NCI-H1417 treated with DMSO at 0.1 percent for 48 hours (cell line): ENCODE measurements at places on chromosomes 7 and 10.

DNA sequence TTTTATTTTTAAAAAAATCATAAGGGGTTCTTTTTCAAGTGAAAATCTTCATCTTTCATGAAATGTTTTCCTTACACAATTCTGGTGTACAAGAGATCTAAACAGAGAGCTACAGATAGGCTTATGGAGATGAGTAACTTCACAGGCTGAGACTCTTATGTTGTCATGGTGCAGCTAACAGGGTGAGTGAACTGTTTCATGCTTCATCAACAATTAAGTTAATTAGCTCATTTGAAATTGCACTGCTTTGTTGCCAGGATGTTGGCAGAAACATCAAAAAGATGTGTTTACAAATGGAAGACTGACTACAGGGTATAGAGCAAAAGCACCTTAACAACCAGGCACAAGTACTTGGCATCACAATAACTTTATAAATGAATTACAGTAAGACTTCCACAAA is 230.8 kb downstream of the FOXP2 start:
- DNase-seq, result peak; percentile 89

GRCh38 chr7:117135553-117135891 is 182.2 kb downstream of the ST7 start:
- DNase-seq, result no peak

DNA sequence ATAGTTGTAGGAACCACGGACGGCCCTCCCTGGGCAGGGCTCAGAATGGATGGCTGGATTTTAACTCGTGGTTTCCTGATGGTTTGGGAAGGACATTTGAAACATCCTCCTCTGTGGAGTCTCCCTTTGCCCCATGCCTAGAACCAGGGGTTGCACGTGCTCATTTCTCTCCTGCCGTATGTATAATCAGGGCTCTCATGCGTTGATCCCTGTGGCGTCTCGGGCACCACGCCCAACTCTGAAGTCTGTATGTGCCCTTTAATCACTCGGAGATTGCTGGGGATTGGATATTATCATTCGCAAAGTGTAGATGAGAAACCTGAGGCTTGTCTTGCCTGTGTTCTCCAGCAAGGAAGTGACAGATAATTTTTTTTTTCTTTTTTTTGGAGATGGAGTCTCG is 257.1 kb downstream of the CAMK1D start:
- no peak for DNase-seq

GRCh38 chr7:1818575-1819258 is 148.6 kb downstream of the ELFN1 start:
- peak; percentile 87 for DNase-seq

GRCh38 chr7:77482015-77482414 is 55.1 kb upstream of the PTPN12 start:
- no peak for DNase-seq

DNA sequence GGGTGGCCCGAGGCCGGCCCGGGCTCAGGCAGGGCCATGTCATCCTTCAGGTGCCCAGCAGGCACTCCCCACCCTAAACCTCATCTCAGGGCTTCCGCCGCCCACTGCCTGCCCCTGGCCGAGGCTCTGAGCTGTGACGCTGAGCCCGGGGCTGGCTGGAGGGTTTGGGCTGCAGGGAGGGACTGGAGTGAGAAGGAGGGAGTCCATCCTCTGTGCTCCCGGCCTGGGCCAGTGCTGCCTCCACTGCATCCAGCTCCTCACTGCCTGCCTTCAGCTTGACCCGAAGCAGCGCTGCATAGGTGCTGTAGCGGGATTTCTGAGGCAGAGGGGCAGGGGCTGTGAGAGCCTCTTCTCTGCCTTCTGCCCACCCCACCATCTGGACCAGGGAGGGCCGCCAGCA is 7.6 kb downstream of the NFKB2 start:
- DNase-seq, result no peak

DNA sequence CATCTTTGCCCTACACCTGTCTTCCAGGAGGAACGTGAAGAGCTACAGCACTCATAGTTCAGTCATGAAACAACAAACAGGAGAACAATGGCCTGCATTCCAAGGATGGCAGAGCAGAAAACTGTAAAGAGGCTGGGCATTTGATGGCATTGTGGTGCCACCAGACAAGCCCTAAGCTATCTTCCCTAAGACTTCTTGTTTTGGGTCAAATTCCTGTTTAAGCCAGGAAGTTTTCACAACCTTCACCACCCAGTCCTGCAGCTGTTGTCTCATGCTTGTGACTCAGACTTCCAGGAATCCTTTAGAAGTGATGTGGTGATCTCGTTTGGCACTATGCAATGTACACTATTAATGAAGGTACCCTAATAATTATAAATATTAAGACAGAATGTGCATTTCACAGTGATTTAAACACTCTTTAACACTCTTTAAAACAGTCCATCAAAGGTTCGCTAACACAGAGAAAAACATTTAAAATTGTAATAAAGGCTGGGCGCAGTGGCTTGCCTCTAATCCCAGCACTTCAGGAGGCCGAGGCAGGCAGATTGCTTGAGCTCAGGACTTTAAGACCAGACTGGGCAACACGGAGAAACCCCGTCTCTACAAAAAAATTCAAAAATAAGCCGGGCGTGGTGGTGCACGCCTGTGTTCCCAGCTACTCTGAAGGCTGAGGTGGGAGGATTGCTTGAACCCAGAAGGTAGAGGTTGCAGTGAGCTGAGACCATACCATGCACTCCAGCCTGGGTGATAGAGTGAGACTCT is 2.7 kb upstream of the HERPUD2 start:
- no peak for DNase-seq

DNA sequence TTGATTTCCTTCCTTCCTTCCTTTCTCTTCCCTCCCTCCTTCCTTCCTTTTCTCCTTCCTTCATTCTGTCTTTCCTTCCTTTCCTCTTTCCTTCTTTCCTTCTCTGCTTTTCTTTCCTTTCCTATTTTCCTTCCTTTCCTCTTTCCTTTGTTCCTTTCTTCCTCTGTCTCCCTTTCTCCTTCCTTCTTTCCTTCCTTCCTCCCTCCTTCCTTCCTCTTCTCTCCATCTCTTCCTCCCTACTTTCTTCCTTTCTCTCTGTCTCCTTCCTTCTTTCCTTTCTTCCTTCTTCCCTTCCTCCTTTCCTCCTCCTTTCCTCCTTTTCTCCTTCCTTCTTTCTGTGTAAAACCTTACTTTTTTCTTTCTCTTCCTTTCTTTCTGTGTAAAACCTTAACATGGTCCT is 32.3 kb upstream of the NPTX2 start:
- no peak for DNase-seq

- DNase-seq, result no peak
Observed at GRCh38 chr7:80630608-80631405, 7.6 kb upstream of the CD36 start.

- DNase-seq, result no peak
Observed at GRCh38 chr10:72593963-72594362, 31.9 kb downstream of the MICU1 start.

- DNase-seq, result no peak
Observed at GRCh38 chr10:71704816-71705215, 14.8 kb downstream of the C10orf105 start.

- DNase-seq, result no peak
Observed at GRCh38 chr7:86207740-86208139, 436.0 kb upstream of the GRM3 start.

GRCh38 chr10:110215286-110216170 is 8.1 kb downstream of the MXI1 start:
- DNase-seq, result no peak

DNA sequence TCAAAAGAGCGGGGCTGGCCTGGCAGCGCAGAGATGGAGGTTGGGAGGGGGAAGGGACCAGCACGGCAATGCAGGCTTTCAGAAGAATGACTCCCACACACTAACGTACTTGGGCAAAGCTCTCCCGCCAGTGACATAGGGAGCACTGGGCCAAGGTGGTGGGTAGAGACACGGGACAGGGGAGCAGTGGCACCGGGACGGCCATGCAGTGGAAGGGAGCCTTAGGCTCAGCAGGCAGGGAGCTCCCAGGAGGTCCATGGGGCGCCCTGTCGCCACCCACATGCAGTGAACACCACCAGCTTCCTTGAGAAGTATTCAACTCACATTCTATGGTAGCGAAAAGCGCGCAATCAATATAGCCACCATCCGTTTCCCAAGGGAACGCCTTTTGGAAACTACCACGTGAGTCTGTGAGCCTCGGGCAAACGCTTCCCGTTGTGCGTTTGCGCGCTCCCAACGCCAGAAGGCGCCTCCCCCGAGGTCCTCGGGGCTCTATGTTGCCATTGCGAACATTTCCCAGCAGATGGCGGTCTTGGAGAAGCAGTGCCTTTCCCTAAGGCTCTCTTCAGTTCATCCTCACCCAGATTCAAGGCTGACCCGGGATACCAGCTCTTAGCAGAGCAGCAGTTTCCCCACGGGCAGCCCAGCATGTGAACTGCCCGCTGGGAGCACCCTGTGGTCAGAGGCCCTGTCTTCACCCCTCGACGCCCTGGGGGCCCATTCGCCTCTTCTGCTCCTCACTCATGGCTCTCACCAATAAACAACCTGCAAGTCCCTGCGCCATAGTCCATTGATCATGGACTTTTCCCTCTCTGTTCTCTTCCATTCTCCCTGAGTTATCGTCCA is 16.4 kb upstream of the OPALIN start:
- no peak for DNase-seq

DNA sequence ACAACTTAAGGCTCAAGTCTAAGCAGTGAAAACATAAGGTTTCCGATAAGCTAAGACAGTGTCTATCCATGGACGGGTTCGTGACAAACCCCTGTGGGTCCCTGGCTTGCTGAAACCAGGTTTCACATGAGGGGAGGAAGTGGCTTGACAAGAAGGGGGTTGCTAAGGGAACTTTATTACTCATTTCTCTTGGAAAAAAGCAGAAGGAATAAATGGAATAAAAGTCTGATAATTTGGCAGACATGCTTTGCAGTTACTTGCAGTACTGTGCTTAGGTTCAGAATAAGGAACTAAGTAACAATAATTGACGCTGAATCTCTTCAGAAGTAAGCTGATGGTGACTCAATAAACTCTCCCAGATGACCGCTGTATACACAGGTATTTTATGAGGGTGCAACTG is 34.7 kb downstream of the RBM17 start:
- DNase-seq, result no peak

- DNase-seq, result no peak
Observed at GRCh38 chr7:128206017-128206746, 34.9 kb upstream of the LEP start.

DNA sequence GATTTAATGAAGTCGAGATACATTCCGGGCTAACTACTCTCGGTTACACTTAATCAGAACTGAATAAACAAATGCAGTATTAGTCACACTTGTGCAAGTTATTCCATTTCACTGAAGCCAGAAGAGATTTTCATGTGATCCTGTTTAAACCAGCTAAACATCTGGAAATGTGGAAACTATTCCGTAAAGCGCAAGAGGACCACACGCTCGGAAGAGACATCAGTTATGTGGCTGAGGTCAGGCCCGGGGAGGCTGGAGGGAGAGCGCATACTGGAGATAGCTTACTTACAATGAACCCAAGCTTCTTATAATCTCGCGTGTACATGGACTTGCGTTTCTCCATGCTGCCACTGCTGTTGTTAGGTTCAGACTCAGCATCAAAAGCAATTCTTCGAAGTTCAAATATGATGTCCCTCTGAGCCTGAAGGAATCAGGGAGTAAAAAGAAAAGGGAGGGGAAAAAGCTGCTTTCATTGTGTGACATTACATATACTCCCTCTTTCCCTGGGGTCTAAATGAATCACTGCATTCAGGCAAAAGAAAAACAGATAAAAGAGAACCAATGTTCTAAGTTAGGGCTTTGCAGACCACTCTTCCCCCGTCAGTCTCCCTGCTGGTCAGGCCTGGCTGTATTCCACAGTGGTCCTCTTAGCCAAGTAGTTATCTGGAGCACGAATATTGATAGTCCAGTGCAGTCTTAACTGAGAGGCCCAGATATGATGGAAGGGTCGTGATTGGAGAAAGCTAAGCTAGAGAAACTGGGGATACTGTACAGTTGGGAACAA is 237.4 kb downstream of the ELMO1 start:
- no peak for DNase-seq

DNA sequence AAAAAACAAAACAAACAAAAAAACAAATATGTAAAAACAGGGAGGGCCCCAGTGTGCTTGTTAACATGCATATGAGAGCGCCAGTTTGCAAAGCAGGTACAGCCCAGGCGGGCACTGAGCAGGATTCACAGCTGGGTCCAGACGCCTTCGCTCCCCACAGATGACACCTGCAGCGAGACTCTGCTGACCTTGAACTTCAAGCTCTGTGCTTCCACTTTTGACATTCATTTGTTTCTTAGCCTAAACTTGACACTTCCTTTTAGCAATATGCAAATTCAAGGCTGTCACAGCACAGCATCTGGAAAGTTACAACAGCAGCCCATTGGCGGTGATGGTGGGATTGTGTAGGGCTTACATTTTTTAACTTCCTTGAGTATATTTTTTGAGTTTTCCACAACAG is 88.8 kb upstream of the TNS3 start:
- no peak for DNase-seq

DNA sequence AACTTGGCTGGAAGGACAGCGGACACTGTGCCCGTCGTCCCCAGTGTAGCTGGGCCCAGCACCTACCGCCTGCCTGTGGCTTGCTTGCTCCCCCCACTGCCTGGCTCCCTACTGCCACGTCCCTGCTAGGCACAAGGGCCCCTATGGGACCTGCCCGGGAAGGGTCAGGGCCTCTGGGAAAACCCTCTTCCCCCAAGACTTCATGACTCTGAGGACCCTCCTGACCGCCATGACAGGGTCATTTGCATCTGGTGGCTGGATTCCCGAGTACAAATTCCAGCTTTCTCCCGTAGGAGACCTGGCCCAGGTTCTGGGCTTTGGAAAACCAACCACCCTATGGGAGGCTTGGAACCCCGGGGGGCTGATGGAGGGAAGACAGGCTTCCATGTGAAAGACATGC is 1.4 kb upstream of the MMD2 start:
- DNase-seq, result no peak

DNA sequence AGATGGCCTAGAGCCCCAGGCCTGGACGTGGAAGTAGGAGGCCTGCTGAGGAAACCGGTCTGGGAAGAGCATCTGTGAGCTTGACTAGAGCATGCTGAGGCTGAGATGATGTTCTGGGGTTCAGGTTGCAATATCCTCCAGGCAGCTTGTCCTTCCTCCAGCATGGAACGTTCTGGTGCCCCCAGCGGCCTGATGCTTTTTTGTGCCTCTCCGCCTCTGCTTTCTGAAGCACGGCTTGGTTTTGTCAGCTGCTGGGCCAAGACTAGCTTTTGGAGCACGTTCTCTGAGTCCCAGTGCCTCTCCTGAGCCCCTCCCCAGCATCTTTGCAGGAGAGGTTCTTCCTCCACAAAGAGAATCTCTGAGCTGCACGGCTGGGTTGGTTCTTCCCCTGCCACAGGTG is 682.0 kb upstream of the FOXK1 start:
- no peak for DNase-seq

DNA sequence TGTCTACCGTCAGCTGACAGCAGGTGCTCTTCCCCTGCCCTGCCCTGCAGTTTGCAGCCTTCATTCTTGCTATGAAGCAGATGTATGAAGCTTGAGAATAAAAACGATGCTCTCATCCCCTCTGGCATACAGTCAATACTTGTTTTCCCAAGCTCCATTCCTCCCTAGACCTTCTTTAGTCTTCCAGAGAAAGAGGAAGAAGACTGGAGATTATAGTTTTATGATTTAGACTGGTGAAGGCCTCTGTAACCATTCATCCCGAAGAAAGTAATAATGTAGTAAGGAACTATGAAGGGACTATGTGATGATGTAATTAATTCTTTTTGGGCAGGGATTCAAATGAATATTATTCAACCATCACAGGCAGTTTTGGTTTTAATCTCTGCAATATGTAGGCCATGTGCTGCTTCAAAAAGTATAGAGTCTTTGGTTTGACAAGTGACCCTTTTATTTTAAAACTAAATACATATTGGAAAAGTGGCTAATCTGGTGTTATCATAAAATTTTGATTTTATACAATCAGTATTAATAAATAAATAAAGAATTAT is 242.4 kb upstream of the KIAA1217 start:
- DNase-seq, result no peak

- DNase-seq, result no peak
Observed at GRCh38 chr7:32093415-32094408, 23.5 kb upstream of the PDE1C start.
